Stimulated activated CD8-positive, alpha-beta memory T cell treated with anti-CD3 and anti-CD28 coated beads, Interleukin-7, amount 100 ng/mL, for 24 hours (primary cell): ENCODE measurements at places on chromosomes 1 and 21.

DNA sequence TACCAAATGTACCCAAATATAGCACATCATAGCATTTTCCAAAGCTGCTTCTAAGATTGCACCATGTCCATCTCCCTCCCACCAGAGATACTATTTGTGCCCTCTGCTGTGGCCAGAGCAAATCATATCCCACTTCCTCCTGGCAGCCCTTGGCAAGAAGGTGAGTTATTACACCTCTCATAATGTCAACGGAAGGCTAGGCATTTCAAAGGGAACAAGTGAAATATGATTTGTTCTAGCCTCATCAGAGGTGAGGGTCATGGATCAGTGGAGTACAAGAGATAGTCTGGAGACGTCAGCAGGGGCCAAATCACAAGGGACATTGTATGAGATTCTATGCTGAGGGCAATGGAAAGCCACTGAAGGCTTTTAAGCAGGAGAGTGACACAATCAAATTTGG, 90.2 kb upstream of the BCAR3 start:
- no peak for DNase-seq

- DNase-seq = no peak
Observed at GRCh38 chr1:172885411-172885810, 165.3 kb downstream of the TNFSF18 start.

DNA sequence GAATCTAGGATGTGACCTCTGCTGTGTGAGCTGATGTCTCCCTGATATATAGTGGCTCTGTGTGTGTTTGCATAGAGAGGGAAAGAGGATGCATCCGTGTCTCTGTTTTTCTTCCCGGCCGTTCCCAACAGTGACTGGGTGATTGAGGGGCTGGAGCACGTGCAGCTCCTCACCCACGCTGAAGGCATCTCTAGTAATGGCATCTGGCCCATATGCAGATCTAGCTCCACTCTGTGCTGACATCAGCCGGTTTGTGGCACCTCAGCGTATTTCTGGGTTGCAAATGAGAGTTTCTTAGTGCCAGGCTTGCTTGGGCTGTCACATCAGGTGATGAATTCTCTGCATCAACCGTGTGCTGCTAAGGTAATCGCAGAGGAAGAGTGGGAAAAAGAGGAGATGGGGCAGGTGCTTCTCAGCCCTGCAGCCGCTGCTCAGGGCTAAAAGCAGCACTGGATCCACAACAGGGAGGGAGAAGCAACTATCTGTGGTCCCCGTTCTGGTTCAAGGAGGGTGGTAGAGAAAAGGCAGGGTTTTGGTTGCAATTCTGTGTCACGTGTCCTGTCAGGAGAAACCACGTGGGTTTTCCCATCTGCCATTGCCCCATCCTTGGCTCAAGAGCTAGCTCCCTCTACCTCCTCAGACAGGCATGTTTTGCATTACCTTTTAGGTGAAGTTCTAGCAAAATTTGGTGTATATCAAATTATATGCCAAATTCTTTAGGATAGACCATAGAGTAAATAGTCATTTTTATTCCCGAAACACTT, 282.9 kb downstream of the PBX1 start:
- no peak for DNase-seq

- DNase-seq = no peak
Observed at GRCh38 chr1:147849098-147849895, 53.3 kb upstream of the GJA8 start.

DNA sequence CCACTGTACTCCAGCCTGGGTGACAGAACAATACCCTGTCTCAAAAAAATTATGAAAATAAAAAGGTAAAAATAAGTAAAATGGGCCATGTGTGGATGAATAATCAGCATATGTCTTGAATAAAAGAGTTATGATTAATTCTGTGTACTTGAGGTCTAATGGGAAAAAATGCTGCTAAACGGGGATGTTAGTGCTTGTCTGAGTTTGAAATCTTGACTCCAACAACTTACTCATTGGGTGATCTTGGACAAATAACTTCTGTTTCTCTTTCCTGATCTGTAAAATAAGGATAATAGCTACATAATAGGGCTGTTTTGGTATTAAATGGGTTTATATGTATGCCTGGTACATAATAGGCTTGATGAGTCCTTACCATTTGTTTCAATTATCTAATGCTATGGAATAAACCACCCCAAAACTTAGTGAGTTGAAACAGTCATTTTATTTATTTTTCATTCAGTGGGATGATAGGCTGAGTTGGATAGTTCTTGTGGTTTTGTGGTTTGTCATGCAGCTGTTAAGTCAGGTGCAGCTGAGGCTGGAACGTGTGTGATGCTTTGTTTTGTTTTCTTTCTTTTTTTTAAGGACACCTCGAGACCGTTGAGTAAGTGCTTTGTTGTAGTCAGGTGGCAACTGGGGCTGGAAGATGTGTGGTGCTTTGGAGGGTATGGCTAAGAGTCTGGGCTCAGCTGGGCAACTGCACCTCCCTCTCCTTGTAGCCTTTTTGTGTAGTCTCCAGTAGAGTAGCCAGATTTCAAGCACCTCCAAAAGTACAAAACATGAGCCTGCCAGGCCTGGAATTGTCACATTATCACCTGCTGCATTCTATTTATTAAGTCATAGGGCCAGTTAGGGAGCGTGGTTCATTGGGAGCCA, 4.9 kb downstream of the MDM4 start:
- DNase-seq = no peak

GRCh38 chr1:91124989-91125417, 103.2 kb upstream of the ZNF644 start:
- peak; percentile 9 for DNase-seq

DNA sequence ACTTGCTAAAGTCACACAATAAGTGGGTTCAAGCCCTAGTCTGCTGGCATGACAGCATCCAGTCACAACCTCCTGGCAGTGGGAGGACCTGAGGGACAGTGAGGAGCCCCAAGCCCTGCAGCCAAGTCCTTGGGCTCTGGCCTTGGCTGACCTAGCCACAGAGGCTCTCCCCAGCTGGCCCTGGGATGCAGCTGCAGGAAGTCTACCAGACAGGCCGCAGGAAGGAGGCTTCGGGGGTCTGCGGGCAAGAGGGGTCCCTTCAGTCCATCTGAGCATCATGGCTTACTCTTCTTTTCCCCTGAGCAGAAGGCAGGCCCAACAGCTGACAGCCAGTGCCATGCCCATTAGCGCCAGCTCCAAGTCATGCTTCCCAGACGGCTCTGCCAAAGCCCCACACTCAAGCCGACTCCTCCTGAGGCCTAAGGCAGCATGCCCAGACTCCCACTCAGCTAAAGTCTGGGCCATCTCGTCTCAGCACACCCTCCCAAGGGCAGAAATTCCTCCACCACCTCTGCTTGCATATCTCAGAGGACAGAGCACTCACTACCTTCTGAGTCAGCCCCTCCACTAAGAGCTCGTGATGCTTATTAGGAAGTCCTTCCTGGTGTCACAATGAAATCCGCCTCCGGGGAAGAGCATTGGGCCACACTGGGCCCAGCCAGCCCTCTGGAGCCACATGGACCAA, 20.1 kb downstream of the SLC1A7 start:
- no peak for DNase-seq

- DNase-seq = no peak
Observed at GRCh38 chr1:15275921-15276683, 29.1 kb downstream of the FHAD1 start.

DNA sequence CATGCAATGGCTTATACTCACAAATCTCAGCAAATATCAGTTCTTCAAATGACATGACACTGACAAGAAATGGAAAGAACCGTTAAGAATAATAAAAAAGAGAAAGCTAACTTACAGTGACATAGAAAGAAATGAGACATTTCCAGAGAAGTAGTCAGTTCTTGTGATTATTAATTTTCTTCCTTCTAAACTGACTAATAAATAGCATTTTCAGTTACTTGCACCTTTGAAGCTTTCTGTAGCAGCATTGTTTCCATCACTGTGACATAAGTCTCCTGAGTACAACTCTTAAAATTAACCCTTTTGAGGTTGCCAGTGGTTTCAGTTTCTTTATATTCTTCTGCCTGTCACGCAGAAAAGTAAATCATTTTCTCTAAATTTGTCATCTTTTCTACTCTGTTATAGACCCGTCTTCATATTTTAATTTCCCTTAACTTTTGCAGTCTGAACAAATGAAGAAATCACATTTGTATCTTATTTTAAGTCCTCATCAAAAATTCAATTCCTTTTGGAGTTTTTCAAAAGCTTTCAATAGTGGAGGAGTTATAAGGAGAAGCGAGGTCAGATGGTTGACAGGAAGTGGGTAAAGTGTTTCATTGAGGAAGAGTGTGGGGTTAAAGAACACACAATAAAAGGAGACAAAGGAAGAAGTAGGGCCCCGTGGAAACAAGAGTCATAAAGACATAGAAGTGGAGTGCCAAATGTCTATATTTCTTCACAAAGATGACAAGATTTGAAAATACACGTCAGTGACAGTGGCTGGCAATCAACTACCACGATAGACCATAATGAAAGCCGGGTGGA, 57.9 kb upstream of the S1PR1 start:
- DNase-seq = no peak

DNA sequence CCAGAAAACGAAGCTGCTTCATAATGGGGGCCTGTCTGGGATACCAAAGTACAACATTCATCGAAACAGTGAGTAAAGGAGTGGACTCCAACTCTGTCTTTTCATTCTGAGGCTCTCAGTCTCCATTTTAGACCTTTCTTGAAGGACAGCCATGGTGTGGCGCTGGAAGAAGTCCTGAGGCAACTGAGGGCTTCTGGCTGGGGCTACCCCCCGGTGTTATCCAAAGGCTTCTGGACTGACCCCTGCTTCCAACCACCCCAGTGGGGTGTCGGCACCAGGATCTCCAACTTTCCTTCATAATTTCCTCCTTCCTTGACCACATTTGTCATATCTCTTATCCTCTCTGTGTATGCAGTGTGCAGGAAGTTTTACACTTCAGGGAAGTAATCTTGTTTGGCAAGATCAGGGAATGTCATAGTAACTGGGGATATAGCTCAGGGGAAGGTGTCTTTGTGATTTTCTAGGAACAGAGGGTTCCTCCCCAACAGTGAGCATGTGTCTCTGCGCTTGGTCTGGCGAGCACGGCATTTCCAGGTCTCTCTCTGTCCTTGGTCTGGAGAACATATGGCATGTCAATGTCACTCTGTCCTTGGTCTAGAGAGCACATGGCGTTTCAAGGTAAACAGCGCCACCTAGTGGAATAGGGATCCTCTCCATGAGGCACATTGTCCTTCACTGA, 19.4 kb upstream of the BSDC1 start:
- peak; percentile 35 for DNase-seq

DNA sequence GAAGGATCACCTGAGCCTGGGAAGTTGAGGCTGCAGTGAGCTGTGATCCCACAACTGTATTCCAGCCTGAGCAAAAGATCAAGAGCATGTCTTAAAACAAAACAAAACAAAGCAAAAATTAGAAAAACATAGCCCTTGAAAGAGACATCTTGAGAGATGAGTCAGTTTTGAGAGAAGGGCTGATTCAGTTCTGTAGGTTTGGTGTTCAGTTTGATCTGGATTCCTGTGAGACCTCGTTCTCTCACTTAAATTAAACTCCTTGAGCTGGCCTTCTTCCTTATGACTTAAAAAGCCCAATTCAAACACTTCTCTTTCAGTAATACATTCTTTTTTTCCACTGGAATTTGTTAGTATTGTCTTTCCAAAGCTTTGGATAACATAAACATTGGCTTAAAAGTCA, 164.2 kb downstream of the NRIP1 start:
- no peak for DNase-seq

GRCh38 chr1:207486198-207486597, 9.8 kb upstream of the CR1 start:
- DNase-seq = no peak

GRCh38 chr1:10591010-10591409, 116.3 kb downstream of the PEX14 start:
- no peak for DNase-seq

DNA sequence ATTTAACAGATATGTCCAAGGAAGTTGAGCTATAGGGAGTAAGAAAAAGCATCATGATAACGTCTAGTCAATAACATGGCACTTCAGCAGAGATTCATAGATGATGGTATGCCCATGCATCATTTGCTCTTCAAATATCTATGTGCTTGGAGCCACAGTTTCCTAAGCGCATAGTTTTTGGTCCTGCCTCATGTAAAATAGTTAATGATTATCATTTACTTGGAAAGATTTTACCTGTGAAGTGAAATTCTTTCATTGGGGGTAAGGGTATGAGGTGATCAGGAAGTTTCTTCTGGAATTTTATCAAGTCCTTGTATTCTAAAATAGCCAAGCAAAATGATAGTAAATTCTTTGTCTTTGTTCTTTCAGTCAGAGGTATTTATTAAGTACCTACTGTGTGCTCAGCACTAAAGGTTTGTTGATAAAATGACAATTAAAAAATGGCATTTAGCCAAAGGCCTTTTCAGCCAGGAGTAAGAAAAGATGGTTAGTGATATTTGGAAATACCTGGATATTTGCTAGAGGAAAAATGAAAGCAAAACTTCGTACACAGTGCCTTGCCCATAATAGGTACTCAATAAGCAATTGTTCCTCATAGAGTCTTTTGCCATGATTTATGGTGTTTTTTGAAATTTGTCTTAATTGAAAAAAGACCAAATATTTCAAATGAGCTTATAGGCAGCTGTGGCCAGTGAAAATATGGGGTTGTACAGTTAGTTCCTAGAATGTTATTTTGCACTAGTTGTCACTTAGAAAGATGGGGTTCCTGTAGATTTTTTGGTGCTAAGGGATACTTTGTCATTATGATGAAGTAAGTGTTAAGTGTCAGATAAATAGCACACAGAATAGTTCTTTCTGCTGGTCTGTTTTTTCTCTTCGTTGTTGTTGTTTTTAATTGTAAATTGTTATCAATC, 13.1 kb downstream of the PDIK1L start:
- no peak for DNase-seq

- no peak for DNase-seq
Observed at GRCh38 chr21:41894922-41895557, 15.9 kb upstream of the PRDM15 start.

DNA sequence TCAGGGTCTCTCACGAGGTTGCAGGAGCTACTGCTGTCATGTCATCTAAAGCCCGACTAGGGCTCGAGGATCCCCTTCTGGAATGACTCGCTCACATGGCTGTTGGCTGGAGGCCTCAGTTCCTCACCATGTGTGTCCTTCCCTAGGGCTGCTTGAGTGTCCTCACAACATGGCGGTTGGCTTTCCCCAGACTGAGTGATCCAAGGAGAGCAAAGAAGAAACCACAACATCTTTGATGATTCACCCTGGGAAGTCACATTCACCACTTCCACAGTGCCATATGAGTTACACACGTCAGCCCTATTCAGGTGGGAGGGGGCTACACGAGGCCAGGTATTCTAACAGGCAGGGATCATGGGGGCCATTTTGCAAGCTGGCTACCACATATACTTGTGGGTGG, 64.9 kb downstream of the FHAD1 start:
- no peak for DNase-seq

- DNase-seq = no peak
Observed at GRCh38 chr1:26014179-26014578, 7.4 kb upstream of the EXTL1 start.

GRCh38 chr1:224784265-224785039, 145.0 kb upstream of the DNAH14 start:
- DNase-seq = no peak

- no peak for DNase-seq
Observed at GRCh38 chr21:42040411-42041180, 30.4 kb upstream of the ZBTB21 start.

- DNase-seq = no peak
Observed at GRCh38 chr1:163863731-163864130, 542.0 kb downstream of the NUF2 start.

- DNase-seq = no peak
Observed at GRCh38 chr1:37752583-37753471, 12.1 kb downstream of the EPHA10 start.
